Activated naive CD4-positive, alpha-beta T cell treated with anti-CD3 and anti-CD28 coated beads for 36 hours (primary cell): ENCODE measurements at places on chromosomes 11 and 22. TPM values are rescaled to one million over a fixed set of nuclear protein-coding genes. Genes with fewer than 3 reads are reported as not detected.

Gene GP1BB
- not detected for total RNA-seq

Gene TMA7B
- 1.1 TPM for total RNA-seq

Gene BACE1
- 0.62 TPM for total RNA-seq

Gene OR4D10
- not detected for total RNA-seq

Gene PITPNM1
- total RNA-seq, result 112 TPM

Gene NPTXR
- total RNA-seq, result 1.5 TPM

Gene ZFTA
- 0.91 TPM for total RNA-seq

Gene EIF3M
- 358 TPM for total RNA-seq

Gene SCO2
- total RNA-seq, result 1.1 TPM

Gene BSCL2
- 17.3 TPM for total RNA-seq

DNA sequence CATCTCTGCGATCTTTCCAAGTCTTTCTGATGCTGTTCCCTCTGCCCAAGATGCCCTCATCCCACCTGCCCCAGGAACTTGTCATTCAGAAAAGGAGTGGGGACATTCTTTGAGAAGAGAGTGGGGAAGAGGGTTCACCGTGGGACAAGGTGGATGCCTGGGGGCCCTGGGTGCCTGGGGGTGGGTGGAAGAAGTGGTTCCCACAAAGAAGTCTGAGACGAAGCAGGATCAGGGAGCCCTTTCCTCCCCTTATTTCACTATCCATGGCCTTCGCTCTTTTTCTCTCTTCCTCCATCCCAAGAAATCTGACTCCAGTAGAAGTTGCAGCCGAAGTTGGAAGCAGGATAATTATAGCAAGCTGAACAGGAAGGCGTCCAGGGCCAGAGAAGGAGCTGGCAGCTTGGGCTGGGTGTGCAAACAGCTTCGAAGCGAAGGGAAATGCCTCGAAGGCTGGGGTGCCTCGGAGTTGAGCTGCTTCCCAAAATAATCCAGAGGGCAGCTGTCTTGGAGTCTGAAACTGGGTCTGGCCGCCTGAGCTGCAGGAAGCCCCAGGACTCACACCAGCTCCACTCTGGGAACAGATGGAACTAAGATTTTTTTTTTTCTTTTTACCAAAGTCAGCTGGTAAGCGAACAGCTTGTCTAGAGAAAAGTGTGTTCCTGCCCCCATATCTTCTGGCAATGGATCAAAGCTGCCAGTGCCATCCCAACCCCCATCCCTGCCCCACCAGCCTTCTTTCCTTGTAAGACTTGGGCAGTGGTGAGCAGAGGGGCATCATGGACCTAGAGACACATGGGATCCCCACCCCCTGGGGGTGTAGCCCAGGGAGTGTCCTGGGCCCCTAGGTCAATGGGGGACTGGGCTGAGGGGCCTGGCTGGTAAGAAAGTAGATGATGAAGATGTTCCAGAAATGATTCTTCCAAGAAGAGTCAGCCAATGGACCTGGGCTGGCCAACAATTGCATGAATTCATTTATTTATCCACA, 31.5 kb downstream of the PARVG start:
- H3K36me3 ChIP-seq, result peaks cover 16% of the 10 kb centered on the region
- no peak overlapping the region for H3K4me3 ChIP-seq
- DNase-seq, result no peak
- no peak overlapping the region for H3K27ac ChIP-seq
- H3K27me3 ChIP-seq, result no peaks in the 10 kb centered on the region
- H3K4me1 ChIP-seq, result no peaks in the 10 kb centered on the region

- peak overlapping the region; percentile 98 for H3K4me3 ChIP-seq
- peak overlapping the region; percentile 98 for H3K27ac ChIP-seq
- peaks cover 9% of the 10 kb centered on the region for H3K36me3 ChIP-seq
- H3K27me3 ChIP-seq, result no peaks in the 10 kb centered on the region
- DNase-seq, result no peak
These were observed 712 bp upstream of the MED15 start for GRCh38 chr22:20506543-20507252.

- H3K4me3 ChIP-seq, result no peak overlapping the region
- H3K36me3 ChIP-seq, result no peaks in the 10 kb centered on the region
- no peak overlapping the region for H3K27ac ChIP-seq
- H3K27me3 ChIP-seq, result no peaks in the 10 kb centered on the region
These were observed 34.4 kb downstream of the PRCP start for GRCh38 chr11:82865841-82866240.

DNA sequence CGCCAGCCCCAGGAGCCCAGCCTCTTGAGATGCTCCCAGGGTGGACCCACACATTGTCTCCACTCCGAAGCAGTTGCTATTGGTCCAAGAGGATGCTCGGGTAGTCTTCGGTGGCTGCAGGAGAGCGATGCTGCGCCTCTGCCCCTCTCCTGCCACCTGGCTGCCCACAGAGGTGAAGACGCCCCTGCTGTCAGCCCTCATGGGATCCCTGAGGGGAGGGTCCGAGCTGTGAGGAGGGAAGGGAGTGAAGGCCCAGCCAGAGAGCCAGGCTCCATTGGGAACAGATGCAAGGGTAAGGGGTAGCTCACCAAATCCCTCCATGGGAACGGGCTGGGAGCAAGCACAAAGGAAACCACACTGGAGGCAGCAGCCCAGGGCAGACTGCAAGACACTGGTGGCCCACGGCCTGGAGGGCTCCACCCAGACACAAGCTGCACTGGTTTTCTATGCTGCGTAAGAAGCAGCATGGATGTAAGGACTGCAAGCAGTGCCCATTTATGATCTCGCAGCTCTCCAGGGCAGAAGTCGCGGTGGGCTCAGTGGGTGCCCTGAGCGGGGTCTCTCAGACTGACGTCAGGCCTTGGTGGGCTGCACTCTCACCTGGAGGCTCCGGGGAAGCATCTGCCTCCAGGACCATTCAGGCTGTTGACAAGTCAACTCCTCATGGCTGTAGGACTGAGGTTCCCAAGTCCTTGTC, 15.7 kb downstream of the TSPAN32 start:
- no peak overlapping the region for H3K4me3 ChIP-seq
- DNase-seq, result no peak
- H3K36me3 ChIP-seq, result no peaks in the 10 kb centered on the region
- H3K27ac ChIP-seq, result no peak overlapping the region

- no peaks in the 10 kb centered on the region for H3K4me1 ChIP-seq
- no peak for DNase-seq
- no peak overlapping the region for H3K4me3 ChIP-seq
- H3K36me3 ChIP-seq, result no peaks in the 10 kb centered on the region
These were observed 215.0 kb upstream of the E2F8 start for GRCh38 chr11:19455731-19456130.

GRCh38 chr11:15616130-15617105, 501.7 kb downstream of the INSC start:
- H3K4me3 ChIP-seq, result no peak overlapping the region
- DNase-seq, result no peak
- H3K4me1 ChIP-seq, result no peaks in the 10 kb centered on the region
- no peak overlapping the region for H3K27ac ChIP-seq

DNA sequence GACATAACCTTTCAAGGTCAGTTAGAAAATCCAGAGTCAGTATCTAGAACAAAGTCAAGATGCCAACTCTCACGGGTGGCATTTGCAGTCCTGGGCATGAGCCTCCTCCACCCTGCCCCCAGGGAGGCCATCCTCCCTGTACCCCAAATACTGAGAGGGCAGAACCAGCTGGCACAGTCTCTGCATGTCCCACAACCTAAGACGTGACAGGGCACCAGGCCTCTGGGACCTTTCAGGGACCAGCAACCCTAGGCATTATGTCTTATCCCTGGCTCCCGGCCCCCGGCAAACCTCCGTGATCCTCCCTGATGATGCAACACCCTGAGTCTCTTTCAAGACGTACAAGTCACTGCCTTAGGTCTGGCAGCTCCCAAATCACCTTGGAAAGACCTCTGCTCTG, 2.0 kb downstream of the MB start:
- peaks cover 13% of the 10 kb centered on the region for H3K4me1 ChIP-seq
- no peak overlapping the region for H3K4me3 ChIP-seq
- no peaks in the 10 kb centered on the region for H3K36me3 ChIP-seq
- DNase-seq, result no peak

DNA sequence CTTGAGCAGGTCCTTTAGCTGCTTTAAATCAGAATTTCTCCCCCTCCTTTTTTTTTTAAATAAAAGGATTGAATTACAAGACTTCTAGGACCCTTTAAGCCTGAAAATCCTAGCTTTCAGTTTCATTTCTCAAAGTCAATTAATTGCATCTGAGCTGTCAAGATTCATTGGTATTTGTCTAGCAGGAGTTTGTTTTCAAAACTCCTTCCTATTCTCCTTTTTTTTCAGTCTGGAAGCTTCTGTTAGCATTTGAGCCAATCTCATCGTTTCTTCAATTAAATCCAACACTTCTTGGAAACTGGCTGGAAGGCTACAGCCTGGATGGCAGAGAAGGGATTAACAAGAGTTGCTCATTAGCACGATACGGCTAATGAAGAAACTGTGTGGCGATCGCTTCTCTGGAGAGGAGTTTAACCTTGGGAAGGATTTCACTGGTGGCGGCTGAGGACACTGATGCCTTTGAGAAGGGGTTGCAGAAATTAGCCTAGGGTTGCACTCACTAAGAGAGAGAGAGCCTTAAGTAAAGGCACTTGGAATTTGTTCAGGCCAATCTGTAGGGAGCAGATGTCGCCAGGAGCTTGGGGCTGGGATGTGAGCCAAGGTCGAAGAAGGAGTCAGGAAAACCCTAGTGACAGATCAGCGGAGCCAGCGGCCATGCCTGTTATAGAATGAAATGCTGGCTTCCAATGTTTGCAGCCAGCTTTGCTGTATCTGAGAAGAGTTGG, 43.8 kb upstream of the API5 start:
- H3K4me3 ChIP-seq, result no peak overlapping the region
- H3K27ac ChIP-seq, result no peak overlapping the region
- H3K4me1 ChIP-seq, result no peaks in the 10 kb centered on the region
- peaks cover 11% of the 10 kb centered on the region for H3K27me3 ChIP-seq
- H3K36me3 ChIP-seq, result no peaks in the 10 kb centered on the region

- no peak for DNase-seq
- peaks cover 14% of the 10 kb centered on the region for H3K4me1 ChIP-seq
- no peaks in the 10 kb centered on the region for H3K36me3 ChIP-seq
- H3K27me3 ChIP-seq, result no peaks in the 10 kb centered on the region
- H3K4me3 ChIP-seq, result no peak overlapping the region
These were observed 120.9 kb downstream of the ST3GAL4 start for GRCh38 chr11:126476266-126476924.

- no peaks in the 10 kb centered on the region for H3K36me3 ChIP-seq
- H3K4me3 ChIP-seq, result no peak overlapping the region
- H3K4me1 ChIP-seq, result no peaks in the 10 kb centered on the region
- no peak for DNase-seq
- peaks cover 6% of the 10 kb centered on the region for H3K27me3 ChIP-seq
These were observed 7.3 kb downstream of the KCNE3 start for GRCh38 chr11:74460065-74460464.

- no peaks in the 10 kb centered on the region for H3K4me1 ChIP-seq
- H3K4me3 ChIP-seq, result no peak overlapping the region
- H3K27ac ChIP-seq, result no peak overlapping the region
- peaks cover 31% of the 10 kb centered on the region for H3K27me3 ChIP-seq
- no peak for DNase-seq
These were observed 26.7 kb upstream of the FGF19 start for GRCh38 chr11:69730500-69730899.

DNA sequence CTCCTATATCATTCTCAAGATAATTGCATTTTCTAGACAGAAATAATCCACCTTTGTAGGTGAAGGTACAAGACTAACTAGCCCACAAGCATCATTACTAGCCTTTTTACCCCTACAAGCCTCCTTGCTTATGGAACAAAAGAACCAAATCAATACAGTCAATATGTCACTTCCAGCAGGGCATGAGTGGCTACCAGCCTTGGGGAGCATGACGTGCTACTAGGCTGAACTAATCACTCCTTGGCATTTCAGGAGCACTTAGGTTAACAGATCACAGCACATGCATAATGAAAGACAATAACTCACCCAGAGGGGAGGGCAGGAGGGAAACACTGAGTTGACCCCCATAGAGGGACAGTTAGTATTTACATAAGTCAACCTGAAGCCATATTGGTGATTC, 2.7 kb downstream of the DRD2 start:
- H3K27me3 ChIP-seq, result peaks cover 42% of the 10 kb centered on the region
- peaks cover 7% of the 10 kb centered on the region for H3K4me1 ChIP-seq
- no peak overlapping the region for H3K4me3 ChIP-seq
- no peaks in the 10 kb centered on the region for H3K36me3 ChIP-seq

DNA sequence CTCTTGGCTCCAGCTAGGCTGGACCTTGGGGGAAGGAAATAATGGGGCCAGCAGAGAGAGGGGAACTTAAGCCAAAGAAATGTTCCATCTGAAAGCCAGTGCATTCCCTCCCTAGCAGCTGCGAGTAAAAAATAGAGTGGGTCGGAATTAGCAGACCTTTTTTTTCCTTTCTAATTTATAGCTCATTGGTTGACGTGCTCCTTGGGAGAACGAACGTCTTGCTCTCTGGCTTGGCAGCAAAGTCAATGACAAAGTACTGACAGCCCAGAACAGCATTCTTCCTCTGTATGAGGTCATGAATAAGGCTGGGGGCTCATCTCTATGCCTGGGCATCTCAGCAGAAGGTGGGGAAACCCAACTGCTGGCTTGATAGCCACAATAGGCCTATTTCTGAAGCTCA, 65.0 kb downstream of the SEZ6L start:
- DNase-seq, result no peak
- no peak overlapping the region for H3K4me3 ChIP-seq
- no peaks in the 10 kb centered on the region for H3K36me3 ChIP-seq
- H3K4me1 ChIP-seq, result no peaks in the 10 kb centered on the region
- no peak overlapping the region for H3K27ac ChIP-seq

DNA sequence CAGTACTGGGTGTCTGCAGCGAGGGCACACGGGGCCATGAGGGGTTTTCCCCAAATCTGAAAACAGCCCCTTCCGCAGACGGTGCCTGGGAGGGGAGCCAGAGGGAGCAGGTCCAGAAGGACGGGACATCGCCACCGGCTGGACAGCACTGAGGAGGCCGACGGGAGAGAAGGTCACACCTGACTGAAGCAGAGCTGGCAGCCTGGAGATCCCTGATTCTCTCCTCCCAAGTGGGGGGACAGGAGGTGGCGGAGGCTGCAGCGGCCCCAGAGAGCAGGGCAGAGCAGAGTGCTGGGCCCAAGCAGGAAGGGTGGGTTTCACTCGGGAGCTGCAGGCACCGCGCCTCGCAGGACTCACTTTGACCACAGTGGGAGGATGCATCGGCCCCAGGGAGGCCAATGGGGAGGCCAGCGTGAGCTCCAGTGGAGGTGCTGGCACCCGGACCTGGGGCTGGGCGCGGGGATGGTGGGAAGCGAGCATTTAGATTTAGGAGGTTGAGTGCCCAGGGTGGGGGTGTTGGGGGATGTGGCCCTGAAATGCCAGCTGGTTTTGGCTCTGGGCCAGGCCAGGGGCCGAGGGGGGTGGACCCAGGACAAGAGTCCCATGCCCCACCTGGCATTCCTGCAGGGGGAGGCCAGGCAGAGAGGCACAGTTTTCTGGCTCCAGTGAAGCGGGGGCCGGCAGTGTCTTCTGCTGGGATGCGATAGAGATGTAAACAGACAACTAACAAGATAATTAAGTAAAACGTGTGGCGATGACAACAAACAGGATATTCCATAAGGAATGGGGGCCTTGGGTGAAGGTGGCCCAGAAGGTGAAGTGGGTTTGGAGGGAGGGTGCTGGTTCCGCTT, 92.3 kb upstream of the FGF3 start:
- no peak overlapping the region for H3K27ac ChIP-seq
- no peak overlapping the region for H3K4me3 ChIP-seq
- H3K4me1 ChIP-seq, result no peaks in the 10 kb centered on the region
- no peak for DNase-seq
- H3K27me3 ChIP-seq, result peaks cover 35% of the 10 kb centered on the region
